ENCODE measurements at places on chromosomes 6 and 20.

GRCh38 chr6:79184641-79185040, 49.8 kb downstream of the HMGN3 start:
- no peak for DNase-seq

DNA sequence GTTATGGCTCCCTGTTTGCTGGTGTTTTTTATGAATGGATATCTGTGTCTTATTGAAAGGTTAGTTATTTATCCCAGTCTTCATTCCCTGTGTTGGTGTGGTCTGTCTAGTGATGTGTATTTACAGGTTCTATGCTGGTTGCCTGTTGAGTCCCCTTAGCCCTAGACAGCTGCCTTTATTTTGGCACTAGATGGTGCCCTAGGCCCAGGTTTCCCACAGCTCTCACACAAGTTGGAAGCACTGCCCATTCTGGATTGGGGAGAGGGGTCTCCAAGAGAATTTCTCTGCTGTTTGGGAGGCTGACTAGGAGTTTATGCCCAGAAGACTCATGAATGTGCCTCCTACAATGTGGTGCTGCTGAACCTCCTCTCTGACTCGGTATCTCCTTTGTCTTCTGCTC, 12.4 kb downstream of the GRM1 start:
- peak; percentile 28 for DNase-seq

DNA sequence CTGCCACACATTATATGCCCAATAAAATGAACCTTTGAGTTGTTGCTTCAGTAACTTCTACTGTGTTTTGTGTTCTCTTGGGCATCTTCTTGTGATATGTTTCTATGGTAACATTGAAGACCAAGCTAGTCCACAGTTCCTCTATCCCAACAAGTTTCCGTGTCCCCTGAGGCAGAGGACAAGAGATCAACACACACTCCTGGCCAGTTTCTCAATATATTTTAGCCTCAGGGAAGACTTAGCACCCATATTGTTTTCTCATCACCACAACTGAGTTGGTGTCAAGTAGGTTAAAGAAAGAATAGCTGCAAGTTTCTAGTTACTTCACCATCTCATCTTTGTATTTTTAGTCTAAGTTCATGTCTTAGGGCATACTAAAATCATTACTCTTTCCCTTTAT, 277.5 kb downstream of the UST start:
- no peak for DNase-seq

- no peak for DNase-seq
Observed at GRCh38 chr6:129236001-129236517, 353.1 kb downstream of the LAMA2 start.

GRCh38 chr6:84358581-84358980, 131.1 kb upstream of the CEP162 start:
- no peak for DNase-seq

- no peak for DNase-seq
Observed at GRCh38 chr20:13205425-13205824, 15.6 kb upstream of the ISM1 start.

DNA sequence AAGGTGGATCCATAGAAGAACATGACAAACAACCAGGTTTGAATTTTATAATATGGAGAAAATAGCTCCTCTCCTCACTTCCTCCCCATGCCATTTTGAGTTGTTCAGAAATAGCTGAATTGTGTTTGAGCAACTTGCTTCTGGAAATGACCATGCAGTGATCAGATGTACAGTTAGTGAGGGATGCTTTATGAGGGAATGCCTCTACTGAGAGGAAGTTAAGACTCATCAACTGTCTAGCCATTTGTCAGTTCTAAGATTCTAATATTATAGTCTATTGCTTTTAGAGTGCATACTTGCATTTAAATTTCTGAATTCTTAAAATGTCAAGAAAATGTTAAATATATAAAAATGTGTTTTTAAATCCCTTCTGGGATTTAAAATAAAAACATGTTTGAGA, 3.8 kb downstream of the LAMA2 start:
- no peak for DNase-seq

DNA sequence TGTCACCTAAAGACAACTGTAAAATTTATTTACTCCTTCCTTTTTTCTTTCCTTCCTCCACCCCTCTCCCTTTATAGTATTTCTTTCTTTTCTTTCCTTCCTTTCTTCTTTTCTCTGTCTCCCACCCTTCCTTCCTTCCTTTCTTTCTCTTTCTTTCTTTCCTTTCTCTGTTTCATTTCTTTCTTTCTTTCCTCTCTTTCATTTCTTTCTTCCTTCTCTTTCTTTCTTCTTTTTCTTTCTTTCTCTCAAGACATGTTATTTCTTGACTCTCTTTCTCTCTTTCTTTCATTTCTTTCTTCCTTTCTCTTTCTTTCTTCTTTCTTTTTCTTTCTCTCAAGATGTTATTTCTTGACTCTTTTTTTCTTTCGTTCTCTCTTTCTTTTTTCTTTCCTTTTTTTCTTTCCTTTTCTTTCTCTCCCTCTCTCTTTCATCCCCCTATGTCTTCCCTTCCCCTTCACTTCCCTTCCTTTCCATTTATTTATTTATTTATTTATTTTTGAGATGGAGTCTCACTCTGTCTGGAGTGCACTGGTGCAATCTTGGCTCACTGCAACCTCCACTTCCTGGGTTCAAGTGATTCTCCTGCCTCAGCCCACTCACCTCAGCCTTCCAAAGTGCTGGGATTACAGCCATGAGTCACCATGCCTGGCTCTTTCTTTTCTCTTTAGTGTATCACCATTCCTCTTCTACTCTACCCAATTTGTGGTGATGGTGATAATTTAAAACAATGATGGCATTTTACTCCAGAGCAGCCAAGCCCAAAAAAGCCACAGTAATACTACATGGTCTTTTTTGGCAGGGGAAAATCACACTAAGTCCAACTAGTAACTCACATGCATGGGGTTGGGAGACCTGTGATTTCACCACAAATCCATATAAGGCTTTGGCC, 188.2 kb downstream of the ADGRG6 start:
- no peak for DNase-seq

DNA sequence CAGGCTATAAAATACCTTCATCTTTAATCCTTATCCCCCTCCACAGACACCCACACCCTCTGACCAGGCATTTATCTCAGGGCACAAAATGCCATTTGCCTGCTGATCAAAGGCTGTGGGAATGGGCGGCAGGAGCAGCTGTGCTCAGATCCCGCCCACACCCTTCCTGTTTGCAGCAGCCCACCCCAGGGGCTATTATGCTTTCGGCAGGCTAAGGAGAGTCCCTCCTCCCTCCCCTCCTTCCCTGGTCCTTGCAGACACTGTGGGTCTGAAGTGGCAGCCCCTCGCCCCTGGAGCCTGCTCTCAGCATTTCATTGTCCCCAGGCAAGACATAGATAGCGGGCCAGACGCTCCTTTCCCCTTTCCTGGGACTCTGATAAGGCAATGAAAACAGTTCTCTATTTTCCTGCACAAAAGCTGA, 220.8 kb upstream of the HEY2 start:
- peak; percentile 81 for DNase-seq

DNA sequence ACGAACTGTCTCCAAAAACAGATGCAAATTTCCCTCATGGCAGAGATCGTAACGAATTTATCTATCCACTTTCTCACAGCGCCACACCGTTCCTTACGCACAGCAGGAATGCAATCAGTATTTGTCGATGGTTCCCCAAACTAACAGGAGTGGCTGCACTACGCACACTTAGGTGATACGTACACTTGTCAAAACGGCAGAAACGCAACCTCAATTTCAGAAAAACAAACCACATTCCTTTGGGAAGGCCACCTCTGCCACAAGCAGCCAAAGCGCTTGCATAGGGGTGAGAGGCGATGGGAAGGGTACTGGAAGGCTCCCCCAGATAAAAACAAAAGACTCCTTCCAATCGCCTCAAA, 638 bp downstream of the MDN1 start:
- no peak for DNase-seq

- no peak for DNase-seq
Observed at GRCh38 chr6:169365567-169366257, 112.1 kb upstream of the THBS2 start.

DNA sequence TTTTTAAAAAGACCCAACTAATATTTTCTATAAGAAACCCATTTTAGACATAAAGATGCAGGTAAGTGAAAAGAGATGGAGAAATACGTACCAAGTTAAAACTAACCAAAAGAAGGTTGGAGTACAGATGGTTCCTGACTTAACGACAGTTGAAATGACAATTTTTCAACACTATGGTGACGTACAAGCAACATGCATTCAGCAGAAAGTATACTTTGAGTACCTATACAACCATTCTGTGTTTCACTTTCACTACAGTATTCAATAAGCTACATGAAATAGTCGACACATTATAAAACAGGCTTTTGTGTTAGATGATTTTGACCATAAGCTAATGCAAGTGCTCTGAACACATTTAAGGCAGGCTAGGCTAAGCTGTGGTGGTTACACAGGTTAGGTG, 228.9 kb downstream of the RNGTT start:
- no peak for DNase-seq

DNA sequence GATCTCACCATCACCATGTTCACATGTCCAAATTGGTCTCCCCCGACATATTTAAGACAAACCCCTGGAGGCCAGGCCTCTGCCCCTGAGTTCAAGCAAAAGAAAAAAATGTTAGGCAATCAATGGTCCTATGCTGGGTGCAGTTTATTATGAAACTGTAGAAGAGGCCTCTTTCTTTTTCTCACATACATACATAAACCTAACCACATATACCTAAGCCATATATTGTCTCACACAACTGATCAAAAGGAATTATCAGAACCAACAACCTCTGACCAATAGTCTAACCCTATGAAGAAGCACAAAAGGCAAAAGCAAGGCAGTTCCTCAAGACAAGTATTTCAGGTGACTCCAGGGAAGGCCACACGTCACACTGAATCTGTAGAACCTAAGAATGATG, 49.9 kb downstream of the ILRUN start:
- DNase-seq, result no peak

- no peak for DNase-seq
Observed at GRCh38 chr6:44176762-44177509, 18.3 kb downstream of the CAPN11 start.

GRCh38 chr20:54103067-54103761, 32.8 kb upstream of the BCAS1 start:
- peak; percentile 78 for DNase-seq

- no peak for DNase-seq
Observed at GRCh38 chr20:59331721-59332329, 31.4 kb downstream of the EDN3 start.

DNA sequence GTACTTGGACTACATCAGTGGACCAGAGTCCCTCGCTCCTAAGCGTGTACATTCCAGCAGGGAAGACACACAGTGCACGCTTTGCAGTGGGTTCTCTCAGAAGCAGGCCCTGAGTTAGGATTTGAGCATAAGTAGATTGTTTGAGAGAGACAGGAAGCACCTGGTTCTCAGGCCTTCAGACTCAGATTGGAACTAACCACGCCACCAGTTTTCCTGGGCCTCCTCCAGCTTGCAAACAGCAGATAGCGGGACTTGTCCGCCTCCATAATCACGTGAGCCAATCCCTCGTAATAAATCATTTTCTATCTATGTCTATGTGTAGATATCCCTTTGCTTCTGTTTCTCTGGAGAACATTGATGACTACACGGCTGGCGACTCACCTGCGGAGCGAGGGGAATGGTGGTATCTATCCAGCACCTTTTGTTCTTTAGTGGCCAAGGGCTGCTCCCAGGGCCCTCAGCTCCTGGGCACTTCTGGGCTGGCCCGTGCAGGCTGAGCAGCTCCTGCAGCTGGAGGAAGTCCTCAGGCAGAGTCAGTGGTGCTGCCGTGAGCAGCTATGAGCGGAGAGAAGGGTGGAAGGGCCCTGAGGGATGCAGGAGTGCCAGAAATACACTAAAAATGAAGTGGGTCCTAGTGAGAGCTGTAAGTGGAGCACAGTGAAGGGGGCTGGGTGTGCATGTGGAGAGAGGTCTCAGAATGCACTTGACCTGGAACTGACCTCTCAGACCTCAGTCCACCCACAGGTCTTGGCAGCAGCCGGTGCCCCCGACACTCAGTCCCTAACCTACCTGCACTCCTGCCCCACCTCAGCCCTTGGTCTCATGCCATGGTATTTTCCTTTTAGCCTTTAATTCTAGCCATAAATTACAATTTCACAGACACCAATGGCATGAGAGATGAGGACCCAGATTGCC, 76.9 kb downstream of the STK35 start:
- DNase-seq, result no peak

- peak; percentile 11 for DNase-seq
Observed at GRCh38 chr20:17610566-17611289, 40.9 kb downstream of the DSTN start.

GRCh38 chr6:7674291-7674690, 51.6 kb upstream of the BMP6 start:
- DNase-seq, result no peak

GRCh38 chr6:158919865-158920264, 80.1 kb downstream of the RSPH3 start:
- DNase-seq, result no peak
